ENCODE measurements at places on chromosomes 4 and X.

DNA sequence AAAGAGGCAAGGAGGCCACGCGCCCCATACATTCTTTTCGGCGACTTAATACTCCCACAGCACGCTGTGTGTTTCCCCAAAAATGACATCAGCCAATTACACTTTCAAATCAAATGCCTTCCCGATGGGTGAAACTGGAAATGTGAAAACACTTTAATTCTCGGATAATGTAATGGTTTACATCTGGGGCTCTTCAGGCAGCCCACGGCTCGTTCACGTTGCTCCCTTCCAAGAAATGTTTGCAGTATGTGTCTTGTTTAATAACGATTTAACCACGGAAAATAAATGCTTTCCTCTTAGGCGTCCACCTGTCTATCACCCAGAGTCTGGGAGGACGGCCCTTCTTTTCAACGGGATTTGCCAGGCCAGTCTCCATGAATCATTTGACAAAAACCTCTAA is 272.5 kb downstream of the SHOX start:
- no peak for DNase-seq

DNA sequence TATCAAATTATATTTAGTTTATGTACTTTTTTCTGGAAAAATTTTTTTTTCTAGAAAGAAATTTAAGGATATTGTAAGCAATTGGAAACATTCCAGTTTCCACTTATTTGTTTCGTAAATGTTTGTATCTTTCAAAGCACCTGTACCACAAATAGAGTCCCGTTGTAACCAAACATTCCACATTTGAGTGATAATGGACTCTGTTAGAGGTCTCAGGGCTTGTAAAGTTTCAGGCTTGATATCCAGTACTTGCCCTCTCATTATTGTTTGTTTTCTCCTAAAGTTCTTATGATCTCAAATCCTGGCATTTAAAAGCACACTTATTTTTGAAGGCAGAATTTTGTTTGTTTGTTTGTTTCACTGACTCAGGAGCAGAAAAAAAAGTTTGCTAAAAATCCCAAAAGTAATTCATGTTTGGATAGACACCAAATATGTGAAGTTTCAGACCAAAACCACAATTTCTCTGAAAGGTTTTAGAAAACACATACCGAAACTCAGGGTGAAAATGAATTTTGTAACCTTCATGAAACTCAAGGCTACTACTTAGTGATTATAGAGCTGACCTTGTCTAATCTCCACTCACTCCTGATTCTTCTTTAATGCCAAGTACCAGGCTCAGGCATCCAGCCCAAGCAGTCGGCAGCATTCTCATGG is 5.7 kb upstream of the TMEM192 start:
- peak; percentile 48 for DNase-seq

DNA sequence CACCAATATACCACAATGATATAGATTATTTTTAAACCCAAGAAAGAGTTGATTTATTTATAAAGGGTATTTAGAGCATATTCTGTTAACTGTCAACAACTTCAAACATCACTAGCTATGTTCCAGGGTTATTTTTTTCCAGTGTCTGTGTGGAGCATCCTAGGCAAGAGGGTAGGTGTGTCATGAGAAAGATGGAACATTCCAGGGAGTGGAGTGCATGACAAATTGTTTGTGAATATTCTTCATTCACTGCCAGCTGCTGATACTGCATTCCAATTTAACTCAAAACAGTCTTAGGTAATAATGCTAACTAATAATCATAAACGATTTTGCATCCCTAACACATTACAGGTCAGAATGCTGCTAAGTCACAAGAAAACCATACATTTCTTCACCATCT is 148.7 kb upstream of the RASGEF1B start:
- DNase-seq = no peak

DNA sequence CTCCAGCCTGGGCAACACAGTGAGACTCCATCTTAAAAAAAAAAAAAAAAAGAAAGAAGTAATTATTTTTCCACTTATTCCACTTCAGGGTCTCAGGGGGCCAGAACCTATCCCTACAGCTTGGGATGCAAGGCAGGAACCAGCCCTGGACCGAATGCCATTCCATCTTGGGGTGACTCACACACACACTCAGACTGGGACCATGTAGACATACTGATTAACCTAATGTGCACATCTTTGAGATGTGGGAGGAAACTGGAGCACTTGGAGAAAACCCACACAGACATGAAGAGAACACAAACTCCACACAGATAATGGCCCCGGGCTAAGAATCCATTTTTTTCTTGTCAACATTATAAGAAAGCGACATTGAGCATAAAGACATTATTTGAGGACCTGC is 132.5 kb downstream of the PTTG2 start:
- DNase-seq = no peak

- DNase-seq = no peak
Measured at GRCh38 chr4:80172203-80172602, 25.1 kb upstream of the PRDM8 start.

GRCh38 chr4:90844241-90844640 is 717.0 kb downstream of the CCSER1 start:
- no peak for DNase-seq

- no peak for DNase-seq
Measured at GRCh38 chrX:100363896-100364295, 46.2 kb downstream of the PCDH19 start.

DNA sequence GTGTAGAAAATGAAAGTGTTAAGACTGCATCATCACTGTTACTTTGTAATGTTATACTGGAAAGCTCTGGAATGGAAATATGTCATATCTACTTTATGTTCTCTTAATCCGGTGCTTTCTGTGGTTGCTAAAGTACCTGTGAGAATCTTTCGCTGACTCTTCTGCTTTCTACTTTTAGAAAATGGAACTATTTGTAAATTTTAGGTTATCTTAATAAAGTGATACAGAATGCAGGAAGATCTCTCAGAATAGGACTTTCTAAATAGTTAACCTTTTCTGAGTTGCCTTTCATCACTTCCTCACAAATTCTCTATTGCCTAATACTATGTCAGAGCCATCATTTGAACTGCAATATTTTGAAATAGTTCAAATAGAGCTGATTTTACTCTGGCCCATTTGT is 69.3 kb downstream of the BMP2K start:
- DNase-seq = peak; percentile 7

- DNase-seq = no peak
Measured at GRCh38 chr4:37324546-37324945, 80.0 kb downstream of the NWD2 start.

DNA sequence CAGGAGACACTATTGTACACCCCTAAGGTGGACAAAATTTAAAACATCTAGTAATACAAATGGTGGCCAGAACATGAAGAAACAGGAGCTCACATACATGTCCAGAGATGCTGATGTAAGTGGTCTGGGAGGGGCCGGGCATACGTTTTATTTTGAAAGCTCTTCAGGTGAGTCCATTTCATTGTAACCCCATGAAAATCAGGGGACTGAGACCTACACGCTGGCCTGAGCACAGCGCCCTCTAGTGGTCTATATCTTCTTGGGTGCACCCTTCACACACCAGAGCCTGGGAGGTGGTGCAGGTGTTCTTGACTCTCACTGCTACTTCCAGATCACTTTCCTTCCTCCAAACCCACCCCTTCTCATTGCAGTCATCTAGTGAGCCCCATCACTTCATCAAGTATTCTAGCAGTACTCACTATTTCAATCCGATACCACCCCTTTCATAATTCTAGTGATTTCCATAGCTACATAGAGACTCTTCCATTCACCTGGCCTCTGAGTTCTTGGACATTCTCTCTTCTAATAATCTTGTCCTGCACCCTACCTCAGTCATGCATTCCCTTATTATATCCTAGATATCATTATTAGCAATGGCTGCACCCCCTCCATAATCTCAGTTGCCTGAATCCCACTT is 4.3 kb upstream of the TLR6 start:
- DNase-seq = peak; percentile 77

DNA sequence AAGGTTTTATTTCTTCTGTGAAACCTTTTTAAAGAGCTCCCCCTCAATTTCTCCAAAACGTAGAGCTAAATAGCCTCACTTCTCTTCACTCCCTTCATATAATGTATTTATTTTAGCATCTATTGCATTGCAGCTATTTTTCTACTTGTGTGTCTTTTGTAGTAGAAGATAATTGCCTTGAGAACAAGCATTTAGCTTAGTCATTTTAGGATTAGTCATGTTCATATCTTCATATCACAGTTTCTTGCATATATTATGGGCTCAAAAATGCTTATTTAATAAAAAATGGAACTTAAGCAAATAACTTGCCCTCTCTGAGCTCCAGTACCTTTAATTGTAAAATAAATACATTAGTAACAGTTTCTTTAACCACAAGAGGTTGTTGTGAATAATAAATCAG is 72.1 kb upstream of the SPANXC start:
- no peak for DNase-seq

DNA sequence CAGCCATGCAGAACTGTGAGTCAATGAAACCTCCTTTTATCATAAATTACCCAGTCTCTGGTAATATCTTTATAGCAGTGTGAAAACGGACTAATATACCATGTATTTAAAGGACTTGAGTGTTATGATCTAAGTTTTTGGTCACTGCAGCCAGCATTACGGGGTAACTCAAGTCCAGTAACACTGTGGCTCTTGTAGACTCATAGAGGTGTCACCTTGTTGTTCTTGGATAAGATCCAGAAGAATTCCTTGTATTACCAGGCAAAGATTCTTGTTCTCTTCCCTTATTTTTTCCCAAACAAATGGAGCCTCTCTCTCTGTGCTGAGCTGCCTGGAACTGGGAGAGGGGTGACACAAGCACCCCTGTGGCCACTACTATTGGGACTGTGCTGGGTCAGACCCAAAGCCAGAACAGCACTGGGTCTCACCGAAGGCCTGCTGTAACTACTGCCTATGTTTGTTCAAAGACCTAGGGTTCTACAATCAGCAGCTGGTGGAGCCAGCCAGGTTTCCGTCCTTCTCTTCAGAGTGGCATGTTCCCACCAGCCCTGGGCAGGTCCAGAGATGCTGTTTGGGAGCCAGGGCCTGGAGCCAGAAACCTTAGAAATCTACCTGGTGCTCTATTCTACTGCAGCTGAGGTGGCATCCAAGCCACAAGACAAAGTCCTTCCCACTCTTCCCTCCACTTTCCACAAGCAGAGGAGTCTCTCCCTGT is 43.7 kb upstream of the MED14 start:
- no peak for DNase-seq

- no peak for DNase-seq
Measured at GRCh38 chr4:15921592-15921932, 17.0 kb downstream of the FGFBP1 start.

DNA sequence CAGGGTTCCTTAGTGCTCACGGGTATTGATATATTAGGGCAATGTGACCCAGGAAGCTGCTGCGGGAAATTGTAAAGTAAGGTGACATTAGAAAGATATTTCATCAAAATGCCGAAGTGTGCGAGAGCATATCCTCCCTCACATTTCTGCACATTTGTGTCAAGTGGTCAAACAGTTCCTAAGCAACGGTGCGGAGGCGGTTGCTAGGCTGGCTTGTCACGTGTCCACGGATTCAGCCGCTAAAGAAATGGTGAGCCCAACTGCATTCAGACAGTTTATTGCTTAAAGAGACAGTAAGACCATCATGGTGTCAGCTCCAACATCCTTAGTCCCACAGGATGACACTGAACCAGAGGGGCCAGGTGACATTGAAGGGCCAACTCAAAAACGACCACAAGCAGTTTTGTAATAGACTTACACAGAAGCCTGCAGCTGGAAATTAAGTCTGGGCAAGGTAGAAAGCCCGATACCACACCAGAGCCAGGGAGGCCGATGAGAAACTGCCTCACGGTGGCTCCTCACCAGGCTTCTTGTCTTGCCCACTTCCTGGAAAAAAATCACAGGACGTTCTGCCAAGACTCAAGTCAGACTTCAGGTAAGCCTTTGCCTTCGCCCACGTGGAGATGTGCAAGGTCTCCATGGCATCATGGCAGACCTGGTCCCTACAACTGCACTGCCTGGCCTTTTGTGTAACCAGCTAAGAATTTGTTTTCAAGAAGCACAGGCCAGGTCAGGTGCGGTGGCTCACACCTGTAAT is 50.4 kb downstream of the USP11 start:
- no peak for DNase-seq

GRCh38 chrX:43745938-43746721 is 90.0 kb downstream of the MAOA start:
- DNase-seq = no peak

DNA sequence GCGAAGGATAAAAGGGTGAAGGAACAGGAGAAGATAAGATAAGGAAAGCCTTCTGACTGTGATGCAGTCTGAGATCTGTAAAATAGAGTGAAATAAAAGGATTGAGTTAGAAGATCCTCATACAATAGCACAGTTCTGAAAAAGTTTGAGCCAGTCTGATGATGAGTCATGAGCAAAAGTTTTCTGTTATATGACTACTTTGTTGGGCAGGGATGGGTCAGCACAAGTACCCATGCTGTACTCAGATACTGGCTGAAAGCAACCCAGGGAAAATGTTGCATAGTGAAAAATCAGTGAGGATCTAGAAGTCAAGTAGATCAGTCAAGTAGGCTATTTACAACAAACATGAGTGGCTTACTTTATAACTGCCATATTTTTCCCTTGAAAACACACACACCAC is 253.5 kb downstream of the PCDH10 start:
- no peak for DNase-seq

DNA sequence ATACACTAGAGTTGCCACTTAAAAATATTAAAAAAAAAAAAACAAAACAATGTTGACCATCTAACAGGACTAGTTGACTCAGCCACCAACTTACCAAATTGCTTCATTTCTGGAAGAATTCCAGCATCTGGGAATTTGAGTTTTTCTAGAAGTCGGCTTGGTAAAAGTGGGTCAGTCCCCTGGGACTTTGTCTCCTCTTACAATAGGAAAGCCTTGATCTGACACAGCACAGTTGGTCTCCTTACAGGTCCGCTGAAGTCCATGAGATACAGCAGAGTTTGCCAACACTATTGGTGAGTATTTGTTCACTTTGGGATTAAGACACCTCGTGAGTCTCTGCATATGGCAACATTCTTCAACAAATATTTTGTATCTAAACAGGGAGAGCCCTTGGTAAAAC is 18.2 kb upstream of the DDIT4L start:
- DNase-seq = no peak

DNA sequence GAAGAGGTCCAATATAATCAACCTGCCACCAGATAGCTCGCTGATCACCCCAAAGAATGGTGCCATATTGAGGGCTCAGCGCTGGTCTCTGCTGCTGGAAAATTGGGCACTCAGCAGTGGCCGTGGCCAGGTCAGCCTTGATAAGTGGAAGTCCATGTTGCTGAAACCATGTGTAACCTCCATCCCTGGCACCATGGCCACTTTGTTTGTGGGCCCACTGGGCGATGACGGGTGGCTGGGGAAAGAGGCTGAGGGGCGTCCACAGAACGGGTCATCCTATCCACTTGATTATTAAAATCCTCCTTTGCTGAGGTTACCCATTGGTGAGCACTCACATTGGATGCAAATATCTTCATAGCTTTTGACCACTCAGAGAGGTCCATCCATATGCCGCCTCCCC is 7.7 kb downstream of the F8A2 start:
- no peak for DNase-seq

- DNase-seq = no peak
Measured at GRCh38 chr4:6768539-6768905, 14.0 kb upstream of the KIAA0232 start.

DNA sequence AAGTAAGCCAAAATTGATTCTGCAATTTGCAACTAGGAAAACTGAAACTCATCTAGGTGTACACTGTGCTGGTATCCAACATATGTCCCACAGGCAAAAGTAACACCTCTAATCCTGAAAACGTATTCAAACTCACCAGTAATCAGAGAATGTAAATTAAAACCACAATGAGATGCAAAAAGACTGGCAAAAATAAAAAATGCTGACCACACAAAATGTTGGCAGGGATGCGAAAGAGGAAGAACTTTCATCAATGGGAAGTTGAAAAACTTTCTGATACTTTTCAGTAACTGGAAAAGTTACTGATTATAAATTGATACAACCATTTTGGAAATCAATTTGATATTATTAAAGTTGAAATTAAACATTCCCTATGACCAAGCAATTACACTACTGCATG is 20.1 kb upstream of the CORIN start:
- no peak for DNase-seq

All from GM13977 (cell line).